ENCODE measurements at places on chromosomes 11 and 22.

DNA sequence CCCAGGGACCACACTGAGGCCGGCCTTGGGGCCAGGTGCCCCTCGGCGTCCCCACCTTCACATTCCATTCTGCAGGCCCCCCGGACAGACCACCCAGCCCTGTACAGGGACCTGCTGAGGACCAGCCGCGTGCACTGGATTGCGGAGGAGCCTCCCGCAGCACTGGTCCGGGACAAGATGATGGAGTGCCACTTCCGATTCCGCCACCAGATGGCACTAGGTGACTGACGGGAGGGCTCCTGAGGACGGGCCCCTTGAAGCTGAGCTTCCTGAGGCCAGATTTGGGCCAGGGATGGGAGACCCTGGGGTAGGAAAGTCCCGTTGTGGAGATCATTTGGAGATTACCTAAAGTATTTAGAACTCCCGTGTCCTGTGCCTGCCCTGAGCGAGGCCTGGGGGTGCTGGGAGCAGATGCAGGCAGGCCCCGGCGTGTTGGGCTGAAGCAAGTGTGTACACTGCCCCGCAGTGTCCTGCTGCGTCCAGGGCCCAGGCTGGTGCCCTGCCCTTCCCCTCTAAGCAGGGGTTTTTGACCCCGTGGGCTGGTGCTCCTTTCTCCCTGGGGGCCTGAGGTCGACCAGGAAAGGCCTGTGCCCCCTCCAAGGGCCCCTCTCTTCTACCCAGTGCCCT, 20.0 kb downstream of the TRMU start:
- DNase-seq = peak; percentile 56
- H3K36me3 ChIP-seq = no peaks in the 10 kb centered on the region
- H3K4me1 ChIP-seq = no peaks in the 10 kb centered on the region
- H3K4me3 ChIP-seq = no peak overlapping the region
- no peak overlapping the region for H3K27ac ChIP-seq

- no peaks in the 10 kb centered on the region for H3K36me3 ChIP-seq
- no peak overlapping the region for H3K27ac ChIP-seq
- DNase-seq = no peak
- H3K4me1 ChIP-seq = no peaks in the 10 kb centered on the region
- no peak overlapping the region for H3K4me3 ChIP-seq
Measured at GRCh38 chr11:132177106-132177505, 806.7 kb downstream of the NTM start.

DNA sequence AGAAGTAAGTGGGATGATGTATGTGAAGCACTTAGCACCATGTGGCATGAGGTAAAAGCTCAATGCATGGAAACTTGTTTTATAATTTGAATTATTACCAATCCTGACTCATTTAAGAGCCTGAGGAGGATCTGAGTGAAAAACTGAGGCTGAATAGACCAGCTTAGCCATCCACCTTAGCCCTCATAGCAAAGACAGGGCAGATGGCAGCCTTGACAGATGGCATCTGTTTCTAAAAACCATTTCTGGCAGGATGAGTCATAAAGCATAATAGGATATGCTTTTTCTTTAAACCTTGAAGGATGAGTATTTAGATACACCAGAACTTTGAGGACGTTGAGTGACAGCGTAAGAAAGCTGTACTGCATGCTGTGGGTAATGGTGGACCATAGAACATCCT, 61.0 kb upstream of the NAV2 start:
- no peaks in the 10 kb centered on the region for H3K4me1 ChIP-seq
- no peaks in the 10 kb centered on the region for H3K27me3 ChIP-seq
- H3K36me3 ChIP-seq = no peaks in the 10 kb centered on the region
- H3K27ac ChIP-seq = no peak overlapping the region

DNA sequence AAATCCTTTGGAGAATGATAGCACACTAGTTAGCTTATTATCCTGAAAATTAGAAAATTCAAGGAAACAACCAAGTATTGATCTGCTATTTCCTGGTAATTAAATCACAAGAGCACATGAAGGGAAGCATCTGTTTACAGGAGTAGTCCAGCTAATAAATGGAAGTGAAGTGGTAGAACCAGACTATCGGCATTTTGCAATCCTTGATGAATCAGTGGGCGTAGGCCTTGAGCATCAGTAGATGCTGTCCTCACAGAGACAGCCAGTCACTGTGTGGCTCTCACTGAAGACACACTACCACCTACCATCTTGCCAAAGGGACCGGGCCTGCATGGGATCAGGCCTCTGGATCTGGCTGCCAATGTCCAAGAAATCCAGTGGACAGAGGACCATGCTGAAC, 69.8 kb downstream of the FBLN1 start:
- no peaks in the 10 kb centered on the region for H3K36me3 ChIP-seq
- no peak for DNase-seq
- H3K27ac ChIP-seq = no peak overlapping the region
- no peaks in the 10 kb centered on the region for H3K4me1 ChIP-seq

GRCh38 chr11:1308743-1309497, 512 bp downstream of the TOLLIP start:
- no peaks in the 10 kb centered on the region for H3K36me3 ChIP-seq
- no peaks in the 10 kb centered on the region for H3K27me3 ChIP-seq
- peak overlapping the region; percentile 91 for H3K4me3 ChIP-seq
- DNase-seq = no peak
- H3K4me1 ChIP-seq = peaks cover 19% of the 10 kb centered on the region

DNA sequence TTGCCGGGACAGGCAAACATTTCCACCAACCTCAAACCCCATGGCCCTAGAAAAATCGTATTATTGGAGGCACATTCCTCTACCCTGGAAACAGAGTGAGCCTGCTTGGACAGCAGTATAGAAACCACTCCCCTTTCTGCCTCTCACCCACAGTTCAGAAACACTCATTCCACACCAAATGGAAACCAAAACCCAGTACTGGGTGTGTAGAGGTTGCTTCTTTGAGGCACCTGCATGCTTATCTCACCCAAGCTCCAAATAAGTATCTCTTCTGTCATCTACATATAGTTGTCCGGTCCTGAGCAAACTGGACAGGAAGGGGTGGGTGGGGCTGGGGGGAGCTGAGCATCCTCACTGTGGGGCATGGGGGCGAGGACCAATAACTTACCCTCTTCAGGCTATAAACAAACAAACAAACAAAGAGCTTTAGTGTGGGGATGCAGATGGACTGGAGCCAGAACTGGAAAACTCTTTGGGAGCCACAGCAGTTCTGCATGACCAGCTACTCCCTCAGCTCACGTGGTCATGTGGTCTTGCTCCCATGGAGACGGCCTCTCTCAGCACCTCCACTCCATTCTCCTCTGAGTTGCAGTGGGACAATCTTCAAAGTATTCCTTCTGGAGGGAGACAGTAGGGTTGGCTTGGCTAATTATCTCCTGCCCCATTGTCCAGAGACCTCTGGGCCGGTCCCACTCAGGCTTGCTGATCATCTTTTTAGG, 1.0 kb upstream of the PLAAT2 start:
- H3K4me1 ChIP-seq = peaks cover 6% of the 10 kb centered on the region
- no peaks in the 10 kb centered on the region for H3K36me3 ChIP-seq
- H3K4me3 ChIP-seq = no peak overlapping the region
- H3K27me3 ChIP-seq = no peaks in the 10 kb centered on the region
- no peak for DNase-seq

GRCh38 chr11:13220148-13220547, 57.4 kb upstream of the BMAL1 start:
- DNase-seq = no peak
- H3K4me1 ChIP-seq = peaks cover 1% of the 10 kb centered on the region
- no peaks in the 10 kb centered on the region for H3K36me3 ChIP-seq
- no peaks in the 10 kb centered on the region for H3K27me3 ChIP-seq

- no peak overlapping the region for H3K27ac ChIP-seq
- H3K36me3 ChIP-seq = no peaks in the 10 kb centered on the region
- no peak for DNase-seq
- H3K27me3 ChIP-seq = no peaks in the 10 kb centered on the region
- no peak overlapping the region for H3K4me3 ChIP-seq
Measured at GRCh38 chr22:30191040-30191701, 55.4 kb downstream of the LIF start.

- DNase-seq = no peak
- no peak overlapping the region for H3K27ac ChIP-seq
- no peaks in the 10 kb centered on the region for H3K27me3 ChIP-seq
- H3K4me3 ChIP-seq = no peak overlapping the region
- no peaks in the 10 kb centered on the region for H3K36me3 ChIP-seq
Measured at GRCh38 chr11:85045716-85046115, 581.4 kb downstream of the DLG2 start.

DNA sequence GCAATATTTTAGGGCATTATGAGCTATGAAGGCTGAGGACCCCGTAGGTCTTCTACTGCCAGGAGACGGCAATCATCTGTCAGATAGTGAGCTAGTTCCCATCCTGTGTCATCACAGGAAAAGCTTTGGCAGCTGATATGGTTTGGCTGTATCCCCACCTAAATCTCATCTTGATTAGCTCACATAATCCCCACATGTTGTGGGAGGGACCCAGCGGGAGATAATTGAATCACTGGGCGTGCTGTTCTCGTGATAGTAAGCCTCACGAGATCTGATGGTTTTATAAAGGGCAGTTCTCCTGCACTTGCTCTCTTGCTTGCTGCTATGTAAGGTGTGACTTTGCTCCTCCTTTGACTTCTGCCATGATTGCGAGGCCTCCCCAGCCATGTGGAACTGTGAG, 18.1 kb downstream of the CSRP3 start:
- H3K4me3 ChIP-seq = no peak overlapping the region
- DNase-seq = no peak
- no peak overlapping the region for H3K27ac ChIP-seq
- H3K36me3 ChIP-seq = no peaks in the 10 kb centered on the region
- H3K4me1 ChIP-seq = no peaks in the 10 kb centered on the region

DNA sequence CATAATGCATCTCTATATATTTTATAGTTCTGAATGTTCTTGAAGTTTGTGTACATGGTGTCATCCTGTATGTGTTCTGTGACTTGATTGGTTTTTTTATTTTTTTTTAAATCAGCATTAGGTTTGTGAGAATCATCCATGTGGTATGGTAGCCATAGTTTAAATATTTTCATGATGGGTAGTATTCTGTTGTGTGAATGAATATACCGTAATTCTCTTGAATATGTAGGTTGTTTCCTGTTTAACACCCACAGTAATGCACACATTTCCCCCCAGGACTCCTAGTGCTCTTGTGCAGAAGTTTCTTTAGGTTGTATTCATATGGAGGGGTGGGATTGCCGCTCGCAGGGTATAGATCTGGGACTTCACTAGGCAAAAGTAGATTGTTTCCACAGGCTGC, 2.0 kb downstream of the PACS1 start:
- H3K4me3 ChIP-seq = no peak overlapping the region
- no peaks in the 10 kb centered on the region for H3K36me3 ChIP-seq
- no peak for DNase-seq
- H3K27ac ChIP-seq = no peak overlapping the region

GRCh38 chr11:95897731-95898130, 26.2 kb downstream of the MTMR2 start:
- no peak for DNase-seq
- no peaks in the 10 kb centered on the region for H3K27me3 ChIP-seq
- peaks cover 2% of the 10 kb centered on the region for H3K4me1 ChIP-seq
- H3K4me3 ChIP-seq = no peak overlapping the region
- H3K36me3 ChIP-seq = no peaks in the 10 kb centered on the region
- H3K27ac ChIP-seq = no peak overlapping the region

GRCh38 chr22:19214078-19214473, 35.5 kb upstream of the SLC25A1 start:
- H3K4me1 ChIP-seq = no peaks in the 10 kb centered on the region
- no peaks in the 10 kb centered on the region for H3K27me3 ChIP-seq

GRCh38 chr11:92136797-92137196, 87.8 kb upstream of the FAT3 start:
- H3K4me3 ChIP-seq = no peak overlapping the region
- H3K27ac ChIP-seq = no peak overlapping the region
- H3K27me3 ChIP-seq = no peaks in the 10 kb centered on the region
- H3K4me1 ChIP-seq = no peaks in the 10 kb centered on the region

DNA sequence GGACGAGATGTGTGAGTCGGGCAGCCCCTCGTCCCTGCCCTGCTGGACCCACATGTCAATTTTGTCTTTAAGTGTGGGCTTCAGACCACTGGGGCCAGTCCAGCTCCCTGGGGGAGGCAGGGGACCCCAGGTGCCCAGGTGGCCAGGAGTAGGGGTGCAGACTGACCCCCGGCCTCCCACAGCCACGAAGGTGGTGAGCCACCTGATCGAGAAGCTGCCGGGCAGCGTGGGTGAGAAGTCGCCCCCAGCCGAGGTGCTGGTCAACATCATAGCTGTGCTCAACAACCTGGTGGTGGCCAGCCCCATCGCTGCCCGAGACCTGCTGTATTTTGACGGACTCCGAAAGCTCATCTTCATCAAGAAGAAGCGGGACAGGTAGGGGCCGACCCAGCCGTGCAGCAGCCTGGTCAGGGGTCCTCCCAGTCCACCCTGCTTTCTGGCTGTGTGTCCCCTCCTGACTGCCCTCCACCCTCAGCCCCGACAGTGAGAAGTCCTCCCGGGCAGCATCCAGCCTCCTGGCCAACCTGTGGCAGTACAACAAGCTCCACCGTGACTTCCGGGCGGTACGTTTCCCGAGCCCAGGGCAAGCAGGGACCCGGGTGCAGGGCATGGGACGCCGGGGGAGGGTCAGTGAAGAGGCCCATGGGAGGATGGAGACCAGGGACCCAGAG, 9.9 kb downstream of the PKP3 start:
- no peak for DNase-seq
- no peak overlapping the region for H3K27ac ChIP-seq
- H3K36me3 ChIP-seq = no peaks in the 10 kb centered on the region

- no peak overlapping the region for H3K4me3 ChIP-seq
- no peak for DNase-seq
- H3K36me3 ChIP-seq = no peaks in the 10 kb centered on the region
- no peak overlapping the region for H3K27ac ChIP-seq
- no peaks in the 10 kb centered on the region for H3K4me1 ChIP-seq
Measured at GRCh38 chr11:17244046-17244445, 32.5 kb upstream of the NUCB2 start.

DNA sequence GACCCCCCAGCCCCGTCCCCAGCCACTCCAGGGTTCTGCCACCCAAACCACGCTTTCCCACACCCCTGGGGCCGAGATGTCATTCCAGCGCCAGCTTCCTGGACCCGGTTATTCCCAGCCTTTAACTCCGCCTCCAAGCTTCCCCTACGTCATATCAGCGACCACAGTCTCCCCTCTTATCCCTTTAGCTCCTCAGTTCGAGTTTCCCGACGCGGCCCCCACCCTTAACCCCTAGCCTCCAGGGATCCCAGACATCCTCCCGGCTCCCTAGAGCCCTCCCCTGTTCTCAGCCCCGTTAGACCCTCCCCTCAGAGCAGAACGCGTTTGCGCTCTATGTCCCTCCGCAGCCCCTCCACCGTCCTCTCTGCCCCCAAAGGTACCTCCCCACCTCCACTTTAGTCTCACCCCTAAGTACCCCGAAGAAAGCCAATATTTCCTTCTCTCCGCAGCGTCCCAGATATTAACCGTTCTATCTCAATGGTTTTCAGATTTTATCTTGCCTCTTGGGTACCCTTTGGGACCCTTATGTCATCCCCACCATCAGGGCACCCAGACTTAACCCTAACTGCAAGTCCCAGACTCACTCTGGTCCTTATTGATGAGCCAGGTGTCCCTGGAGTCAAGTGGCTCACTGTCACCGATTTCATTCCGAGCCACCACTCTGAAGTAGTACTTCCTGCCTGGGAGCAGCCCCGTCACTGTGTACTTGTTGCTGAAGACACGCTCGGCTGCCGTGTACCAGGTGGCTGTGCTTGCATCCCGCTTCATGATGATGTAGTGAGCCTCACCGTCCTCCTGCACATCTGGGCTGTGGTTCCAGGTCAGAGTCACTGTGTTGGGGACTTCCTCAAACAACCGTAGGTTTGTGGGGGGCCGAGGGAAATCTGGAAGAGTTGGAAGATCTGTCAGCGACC, 8.0 kb downstream of the TMEM86A start:
- DNase-seq = peak; percentile 80
- H3K4me1 ChIP-seq = peaks cover 9% of the 10 kb centered on the region
- peak overlapping the region; percentile 71 for H3K4me3 ChIP-seq
- no peaks in the 10 kb centered on the region for H3K27me3 ChIP-seq
